ENCODE measurements at places on chromosomes 1 and 21. TPM values are rescaled to one million over a fixed set of nuclear protein-coding genes. Genes with fewer than 3 reads are reported as not detected.

GRCh38 chr1:8352886-8353785 lies 35.2 kb downstream of the SLC45A1 start:
- no peak for DNase-seq

EDEM3 gene
- total RNA-seq = 24.2 TPM

DNA sequence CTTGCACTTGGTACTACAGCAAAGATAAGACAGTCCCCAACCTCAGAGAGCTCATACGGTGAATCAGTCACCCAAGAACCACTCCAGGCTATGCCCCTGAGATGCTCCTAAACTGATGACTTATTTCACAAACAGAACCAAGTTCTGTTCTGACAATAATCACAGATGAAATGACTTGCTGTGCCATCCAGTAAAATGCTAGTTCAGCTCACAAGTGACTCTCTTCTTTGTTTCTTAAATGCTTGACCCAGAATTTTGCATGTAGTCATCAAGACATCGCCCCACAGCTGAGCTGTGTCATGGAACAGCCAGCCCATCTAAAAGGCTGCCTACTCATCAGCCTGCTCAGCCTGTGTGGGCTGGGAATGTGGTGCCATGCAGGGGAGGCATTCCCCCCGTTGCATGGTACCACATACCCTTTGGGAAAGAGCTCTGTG lies 6.1 kb upstream of the SLC19A2 start:
- DNase-seq = no peak

NUDT4B gene
- total RNA-seq = 0.76 TPM

- no peak for DNase-seq
Observed at GRCh38 chr1:221376286-221376685, 365.6 kb downstream of the DUSP10 start.

DNA sequence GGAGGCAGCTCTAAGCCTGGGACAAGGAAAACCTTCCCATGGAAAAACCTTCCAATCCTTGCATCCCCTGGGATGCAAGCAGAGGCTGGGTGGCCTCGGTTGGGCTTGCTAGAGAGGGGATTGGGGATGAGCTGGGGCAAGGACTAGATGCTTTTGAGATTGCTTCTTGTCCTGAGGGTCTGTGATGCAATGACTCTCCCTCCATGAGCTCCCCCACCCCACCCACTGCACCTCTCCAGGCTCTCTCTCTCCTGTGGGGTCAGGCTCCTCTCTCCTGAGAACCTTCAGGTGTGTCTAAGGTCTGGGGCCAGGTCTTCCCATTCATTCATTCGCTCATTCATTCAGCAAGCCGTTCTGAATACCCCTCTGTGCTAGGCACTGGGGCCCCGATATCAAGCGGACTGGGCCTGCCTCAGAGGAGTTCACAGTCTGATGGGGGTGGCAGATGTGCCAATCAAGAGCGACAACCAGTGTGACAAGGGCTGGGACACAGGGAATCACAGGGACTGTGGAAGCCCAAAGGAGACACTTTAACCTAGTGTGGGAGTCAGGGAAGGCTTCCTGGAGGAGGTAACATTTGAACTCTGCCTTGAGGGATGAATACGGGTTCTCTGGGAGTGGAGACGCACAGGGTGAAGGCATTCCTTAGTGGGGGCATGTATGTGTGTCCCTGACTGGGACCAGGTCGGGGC lies 6.5 kb downstream of the LDLRAD1 start:
- no peak for DNase-seq

- DNase-seq = no peak
Observed at GRCh38 chr21:34762786-34763185, 94.0 kb downstream of the CLIC6 start.

SLAMF1 gene
- 46.6 TPM for total RNA-seq

All from thymus (tissue), 14 donors.